ENCODE measurements at places on chromosomes 4 and X. TPM values are rescaled to one million over a fixed set of nuclear protein-coding genes. Genes with fewer than 3 reads are reported as not detected.

- H3K36me3 ChIP-seq, result no peaks in the 10 kb centered on the region
- no peak for DNase-seq
- H3K4me3 ChIP-seq, result no peak overlapping the region
- no peaks in the 10 kb centered on the region for H3K4me1 ChIP-seq
Measured at GRCh38 chr4:110681381-110681780, 58.5 kb upstream of the PITX2 start.

Gene TMEM47
- total RNA-seq, result not detected

- H3K4me1 ChIP-seq, result peaks cover 4% of the 10 kb centered on the region
- H3K27me3 ChIP-seq, result no peaks in the 10 kb centered on the region
- H3K4me3 ChIP-seq, result no peak overlapping the region
- peaks cover 35% of the 10 kb centered on the region for H3K36me3 ChIP-seq
Measured at GRCh38 chr4:146191766-146192458, 16.4 kb downstream of the LSM6 start.

GRCh38 chr4:4394644-4395043 is 7.7 kb downstream of the NSG1 start:
- no peak for DNase-seq
- H3K27me3 ChIP-seq, result no peaks in the 10 kb centered on the region
- H3K4me1 ChIP-seq, result no peaks in the 10 kb centered on the region
- H3K27ac ChIP-seq, result no peak overlapping the region

- H3K36me3 ChIP-seq, result no peaks in the 10 kb centered on the region
- no peak overlapping the region for H3K27ac ChIP-seq
- no peak overlapping the region for H3K4me3 ChIP-seq
- no peak for DNase-seq
Measured at GRCh38 chr4:85828027-85828890, 353.3 kb downstream of the ARHGAP24 start.

Gene KLB
- not detected for total RNA-seq

GRCh38 chrX:70826715-70827114 is 81.8 kb downstream of the TEX11 start:
- H3K4me3 ChIP-seq, result no peak overlapping the region
- no peaks in the 10 kb centered on the region for H3K4me1 ChIP-seq
- DNase-seq, result no peak
